AG20443 (cell line): ENCODE measurements at places on chromosomes 12 and 14.

GRCh38 chr12:104056419-104056972, 6.5 kb upstream of the GLT8D2 start:
- no peak for DNase-seq

- DNase-seq = peak; percentile 72
Observed at GRCh38 chr12:53287741-53288216, 7.6 kb upstream of the PFDN5 start.

- peak; percentile 22 for DNase-seq
Observed at GRCh38 chr14:65696801-65697200, 284.3 kb downstream of the FUT8 start.

GRCh38 chr14:72826039-72826438, 67.9 kb downstream of the DPF3 start:
- DNase-seq = no peak

DNA sequence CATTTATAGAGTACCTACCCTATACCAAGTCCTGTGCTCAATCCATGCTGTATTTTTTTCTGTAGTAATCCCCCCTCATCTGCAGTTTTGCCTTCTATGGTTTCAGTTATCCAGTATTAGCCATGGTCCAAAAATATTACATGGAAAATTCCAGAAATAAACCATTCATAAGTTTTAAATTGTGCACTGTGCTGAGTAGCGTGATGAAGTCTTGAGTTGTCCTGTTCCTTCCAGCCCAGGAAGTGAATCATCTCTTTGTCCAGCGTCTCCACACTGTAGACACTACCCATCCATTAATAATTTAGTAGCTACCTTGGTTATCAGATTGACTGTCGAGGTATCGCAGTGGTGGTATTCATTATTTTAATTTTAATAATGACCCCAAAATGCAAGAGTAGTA, 54.2 kb downstream of the SUDS3 start:
- no peak for DNase-seq

GRCh38 chr14:58464652-58465051, 37.1 kb downstream of the KIAA0586 start:
- DNase-seq = no peak

DNA sequence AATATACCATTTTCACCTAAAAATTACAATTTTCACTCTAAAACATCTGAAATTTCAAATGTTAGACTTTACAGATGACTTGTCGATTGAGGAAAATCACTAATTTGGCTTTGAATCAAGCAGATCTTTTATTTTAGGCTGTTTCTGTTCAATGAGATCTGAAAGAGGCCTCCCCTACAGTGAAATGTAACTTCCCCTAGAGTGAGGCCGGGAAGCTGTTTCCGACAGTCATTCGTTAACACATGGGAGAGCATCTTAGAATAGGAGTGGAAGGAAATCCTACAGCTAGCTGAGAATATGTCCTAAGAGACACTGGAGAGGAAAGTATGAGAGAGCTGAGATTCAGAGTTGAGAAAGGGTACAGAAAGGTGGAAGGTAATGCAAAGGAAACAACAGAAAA, 5.7 kb upstream of the C14orf93 start:
- no peak for DNase-seq

- peak; percentile 76 for DNase-seq
Observed at GRCh38 chr12:118356809-118357256, 15.9 kb downstream of the TAOK3 start.

- DNase-seq = no peak
Observed at GRCh38 chr14:59342516-59343484, 122.4 kb downstream of the GPR135 start.

DNA sequence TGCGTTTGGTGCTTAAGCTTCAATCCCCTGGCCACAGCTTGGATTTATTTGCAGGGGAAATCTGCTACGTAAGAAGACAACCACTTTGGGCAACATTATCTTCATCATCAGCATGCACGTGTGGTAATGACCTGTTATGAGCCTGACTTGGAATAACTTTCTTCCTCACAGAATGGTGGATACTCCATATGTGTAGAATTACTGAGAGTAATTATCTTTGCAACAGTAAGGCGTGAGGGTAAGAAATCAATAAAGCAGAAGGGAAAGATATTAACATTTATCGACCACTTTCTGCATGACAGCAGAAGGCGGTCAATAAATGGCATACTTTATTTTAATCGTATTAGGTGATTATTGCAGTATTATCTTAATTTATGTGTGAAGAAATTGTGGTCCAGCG, 152.7 kb downstream of the RGS6 start:
- DNase-seq = no peak

GRCh38 chr12:41968599-41968998, 176.1 kb downstream of the GXYLT1 start:
- DNase-seq = no peak
